Stimulated activated CD4-positive, alpha-beta T cell treated with anti-CD3 and anti-CD28 coated beads, Interleukin-15, amount 100 ng/mL, for 48 hours (primary cell): ENCODE measurements at places on chromosomes 13 and 19.

DNA sequence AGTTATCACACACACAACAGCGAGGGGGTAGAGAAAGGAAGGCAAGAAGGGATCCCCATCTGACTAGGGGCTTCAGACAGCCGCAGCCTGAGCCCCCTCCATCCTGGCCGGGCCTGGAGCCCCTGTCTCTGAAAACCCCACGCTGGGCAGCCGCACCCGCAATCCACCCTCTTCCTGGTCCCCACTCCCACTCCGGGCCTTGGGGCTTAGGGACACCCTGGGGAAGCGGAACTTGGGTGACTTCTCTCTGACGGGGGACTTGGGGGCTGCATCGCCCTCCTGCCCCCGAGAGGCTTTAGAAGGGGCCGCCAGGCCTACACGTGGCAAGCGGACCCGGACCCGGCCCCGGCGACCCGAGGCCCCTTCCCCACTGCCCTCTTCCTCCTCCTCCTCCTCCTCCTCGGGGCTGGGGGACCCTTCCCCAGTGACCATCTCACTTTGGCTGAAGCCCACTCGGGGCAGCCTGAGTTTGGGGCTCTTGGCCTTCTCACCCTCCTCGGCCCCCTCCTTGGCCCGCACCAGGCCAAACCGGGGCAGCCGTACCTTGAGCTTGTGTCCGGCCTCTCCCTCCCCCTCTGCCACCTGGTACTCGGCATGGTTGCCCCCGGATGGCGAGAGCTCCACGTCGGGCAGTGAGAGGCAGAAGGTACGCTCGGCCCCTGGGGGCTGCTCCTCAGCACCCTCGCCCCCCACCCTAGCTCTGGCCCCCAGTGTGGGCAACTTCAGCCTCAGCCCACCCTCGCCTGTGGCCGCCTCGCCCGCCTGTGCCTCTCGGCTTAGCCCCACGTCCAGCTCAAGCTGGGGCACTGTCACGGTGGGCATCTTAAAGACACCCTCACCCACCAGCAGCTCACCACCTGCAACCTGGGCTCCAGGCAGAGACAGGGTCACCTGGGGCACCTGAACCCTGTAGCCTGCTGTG lies 4.2 kb upstream of the HIPK4 start:
- DNase-seq = no peak

DNA sequence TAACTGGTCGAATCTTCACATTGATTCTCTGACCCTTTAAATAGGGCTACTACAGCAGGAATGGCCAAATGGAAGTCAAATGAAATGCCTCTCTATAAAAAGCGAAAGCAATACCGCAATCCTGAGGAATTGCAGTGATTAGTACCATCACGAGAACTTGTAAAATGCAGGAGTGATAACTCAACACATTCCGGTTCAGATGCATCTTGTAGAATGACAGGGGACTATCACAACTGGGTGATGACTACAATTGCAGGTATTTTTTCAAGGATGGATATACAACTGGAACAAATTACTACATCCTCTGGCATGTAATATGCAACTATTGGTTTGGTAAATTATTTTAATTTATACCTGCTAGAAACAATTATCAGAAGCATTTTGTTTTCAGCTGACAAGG lies 140.4 kb downstream of the PCDH20 start:
- no peak for DNase-seq

- no peak for DNase-seq
Observed at GRCh38 chr13:54606944-54607343, 1578.3 kb downstream of the OLFM4 start.

DNA sequence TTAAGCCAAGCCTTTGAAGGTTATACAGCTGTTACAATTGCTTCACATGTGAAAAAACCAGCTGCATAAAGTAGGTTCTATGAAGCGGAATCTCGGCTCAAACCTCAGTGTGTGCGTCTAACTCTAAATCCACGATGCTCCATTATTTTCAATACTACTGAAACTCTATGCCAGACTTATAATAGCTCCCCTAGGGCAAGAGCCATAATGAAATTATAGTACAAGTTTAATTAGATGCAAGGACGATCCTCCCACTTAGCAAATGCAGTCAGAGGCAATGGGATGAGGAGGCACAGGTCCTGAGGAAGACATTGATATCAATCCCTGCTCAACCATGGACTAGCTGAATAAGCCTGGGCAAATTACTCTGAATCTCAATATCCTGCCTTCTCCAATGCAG lies 31.1 kb downstream of the SLC7A1 start:
- DNase-seq = no peak
